Muscle of arm (tissue), 14 donors: ENCODE measurements at places on chromosomes 4 and X. TPM values are rescaled to one million over a fixed set of nuclear protein-coding genes. Genes with fewer than 3 reads are reported as not detected.

DNA sequence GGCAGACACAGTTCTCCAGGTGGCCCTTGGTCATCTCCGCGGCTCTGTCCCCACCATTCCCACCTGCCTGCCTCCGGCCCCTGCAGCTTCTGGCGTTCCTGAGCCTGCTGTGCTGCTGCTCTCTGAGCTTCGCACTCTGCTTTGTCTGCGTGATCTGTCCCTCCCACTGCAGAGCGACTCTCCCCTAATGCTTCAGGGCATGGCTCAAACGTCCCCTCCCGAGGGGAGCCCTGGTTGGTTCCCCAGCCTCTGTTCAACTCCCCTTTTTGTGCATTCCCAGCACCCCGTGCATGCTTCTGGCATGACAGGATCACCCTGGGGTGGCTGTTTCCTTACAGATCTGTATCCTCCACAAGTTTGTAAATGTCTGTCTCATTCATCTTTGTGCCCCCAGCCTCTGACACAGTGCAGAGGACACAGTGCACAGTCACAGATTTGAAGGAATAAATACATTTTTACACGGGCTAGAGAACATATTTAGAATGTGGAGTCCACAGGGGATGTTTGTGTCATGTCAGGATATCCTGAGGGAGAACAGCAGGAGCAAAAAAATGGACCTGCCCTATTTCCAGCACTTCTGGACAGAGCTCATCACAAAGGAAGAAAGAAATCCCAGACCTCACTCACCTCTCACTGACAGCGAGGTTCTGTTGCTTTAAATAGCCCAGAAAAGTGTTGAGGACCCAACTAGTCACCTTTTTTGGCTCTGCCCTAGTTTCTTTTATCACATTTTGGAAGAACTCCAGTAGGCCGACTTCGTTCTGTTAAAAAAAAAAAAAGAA lies 72.6 kb downstream of the GATB start:
- no peak for DNase-seq

DNA sequence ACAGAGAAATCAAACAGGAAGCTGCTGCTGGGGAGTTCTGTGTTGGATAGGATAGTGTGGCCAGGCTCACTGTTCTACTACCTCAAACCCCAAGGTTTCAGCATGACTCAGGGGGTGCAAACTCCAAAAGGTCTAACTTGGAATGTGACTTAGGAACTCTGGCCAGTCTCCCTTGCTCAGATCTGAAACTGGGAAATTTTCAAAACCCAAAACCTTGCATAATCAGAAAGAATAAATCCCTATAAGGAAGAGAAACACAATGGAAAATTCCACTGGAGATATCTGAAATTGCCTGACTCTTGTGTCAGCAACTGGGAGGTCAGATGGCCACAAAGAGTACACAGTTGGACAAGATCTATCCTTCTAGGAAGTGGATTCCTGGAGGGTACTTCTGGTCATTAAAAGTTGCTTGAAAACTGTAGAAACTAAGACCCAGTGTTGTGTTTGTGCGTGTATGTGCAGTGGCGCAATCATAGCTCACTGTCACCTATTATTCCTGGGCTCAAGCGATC lies 58.0 kb downstream of the PPEF2 start:
- DNase-seq, result no peak

GRCh38 chr4:55568905-55569504 lies 22.3 kb upstream of the CLOCK start:
- DNase-seq, result no peak

DNA sequence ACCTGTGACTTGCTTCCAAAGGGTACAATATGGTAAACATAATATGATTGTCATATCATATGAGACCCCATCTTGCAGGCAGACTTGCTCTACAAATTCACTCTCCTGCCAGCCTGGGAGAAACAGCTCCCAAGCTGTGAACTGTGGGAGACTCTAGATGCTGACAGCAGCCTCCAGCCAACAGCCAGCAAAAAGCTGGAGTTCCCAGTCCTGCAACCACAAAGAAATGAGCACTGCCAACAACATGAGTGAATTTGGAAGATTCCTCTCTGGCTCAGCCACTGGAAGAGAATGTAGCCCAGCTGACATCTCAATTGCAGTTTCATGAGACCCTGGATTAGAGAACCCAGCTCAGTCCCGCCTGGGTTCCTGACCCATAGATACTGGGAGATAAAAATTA lies 145.4 kb downstream of the QDPR start:
- DNase-seq, result no peak

DNA sequence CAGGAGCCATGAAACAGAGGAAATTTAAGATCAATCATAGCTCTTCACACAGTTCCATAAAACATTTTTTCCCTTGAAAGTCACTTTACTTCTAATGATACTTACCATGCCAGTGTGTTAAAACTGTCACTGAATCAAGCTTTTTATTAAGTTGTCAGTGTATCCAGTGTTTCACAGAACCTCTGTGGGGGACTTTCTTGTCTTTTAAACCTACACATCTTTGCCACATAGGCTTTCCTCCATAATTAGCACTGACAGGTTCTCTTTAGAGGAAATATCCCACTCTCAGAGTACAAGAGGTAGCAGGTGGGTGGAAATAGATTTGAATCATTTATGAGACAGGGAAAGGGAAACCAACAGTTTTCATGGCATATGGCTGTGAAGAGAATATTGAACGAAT lies 25.8 kb upstream of the DYNLT3 start:
- DNase-seq, result no peak

DNA sequence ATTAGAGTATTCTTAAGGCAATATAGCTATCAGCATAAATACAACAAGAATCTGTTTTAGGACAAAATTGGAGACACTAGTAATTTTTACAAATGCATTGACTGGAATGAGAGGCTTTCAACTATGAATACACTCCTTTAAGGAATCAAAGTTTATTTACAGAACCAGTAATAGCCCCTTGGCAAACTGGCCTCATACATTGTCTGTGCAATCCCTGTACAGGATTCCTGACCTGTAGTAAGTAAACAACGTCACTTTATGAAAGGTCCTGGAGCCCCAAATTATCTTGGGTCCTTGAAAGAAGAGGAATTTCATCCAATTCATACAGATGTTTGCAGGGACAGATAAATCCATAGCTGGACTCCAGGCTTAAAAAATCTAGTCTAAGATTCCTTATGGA lies 25.4 kb upstream of the CXCL3 start:
- DNase-seq, result no peak

DNA sequence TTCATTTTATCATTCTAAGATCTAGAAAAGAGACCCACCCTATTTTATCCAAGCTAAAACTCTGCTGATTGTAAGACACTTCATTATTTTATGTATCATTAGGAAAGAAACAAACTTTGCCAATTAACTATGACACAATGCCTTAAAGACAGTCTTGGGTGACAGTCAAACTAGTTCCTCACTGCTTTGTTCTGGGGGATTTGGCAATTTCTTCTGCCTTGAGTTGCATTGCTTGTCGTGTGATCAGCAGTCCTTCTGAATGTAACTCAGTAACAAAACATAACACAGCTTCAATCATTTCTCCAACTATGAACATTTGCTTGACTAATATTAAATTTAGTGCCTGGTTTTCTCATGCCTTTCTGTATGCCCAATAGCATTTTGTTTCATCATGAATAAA lies 577.9 kb upstream of the DIPK2B start:
- no peak for DNase-seq

DNA sequence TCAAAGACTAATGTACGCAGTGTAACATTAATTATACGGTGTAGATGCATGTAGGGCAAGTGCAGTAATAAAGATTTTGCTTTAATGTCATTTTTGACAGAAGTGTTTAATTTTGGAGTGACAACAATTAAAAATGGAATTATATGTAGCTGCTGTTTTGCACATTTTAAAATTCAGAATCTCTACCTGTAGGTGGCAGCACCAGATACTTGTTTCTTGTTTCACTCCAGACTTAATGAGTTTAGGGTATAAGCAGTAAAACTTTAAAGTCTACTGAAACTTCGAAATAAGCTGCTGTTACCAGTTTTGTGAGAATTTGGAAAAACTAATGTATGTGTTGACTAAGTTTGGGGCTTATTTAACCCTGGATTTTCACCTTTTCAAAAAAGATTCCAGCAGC lies 144.9 kb downstream of the POLA1 start:
- DNase-seq, result peak; percentile 40

GRCh38 chr4:157994863-157995262 lies 178.0 kb downstream of the GASK1B start:
- DNase-seq, result no peak

DNA sequence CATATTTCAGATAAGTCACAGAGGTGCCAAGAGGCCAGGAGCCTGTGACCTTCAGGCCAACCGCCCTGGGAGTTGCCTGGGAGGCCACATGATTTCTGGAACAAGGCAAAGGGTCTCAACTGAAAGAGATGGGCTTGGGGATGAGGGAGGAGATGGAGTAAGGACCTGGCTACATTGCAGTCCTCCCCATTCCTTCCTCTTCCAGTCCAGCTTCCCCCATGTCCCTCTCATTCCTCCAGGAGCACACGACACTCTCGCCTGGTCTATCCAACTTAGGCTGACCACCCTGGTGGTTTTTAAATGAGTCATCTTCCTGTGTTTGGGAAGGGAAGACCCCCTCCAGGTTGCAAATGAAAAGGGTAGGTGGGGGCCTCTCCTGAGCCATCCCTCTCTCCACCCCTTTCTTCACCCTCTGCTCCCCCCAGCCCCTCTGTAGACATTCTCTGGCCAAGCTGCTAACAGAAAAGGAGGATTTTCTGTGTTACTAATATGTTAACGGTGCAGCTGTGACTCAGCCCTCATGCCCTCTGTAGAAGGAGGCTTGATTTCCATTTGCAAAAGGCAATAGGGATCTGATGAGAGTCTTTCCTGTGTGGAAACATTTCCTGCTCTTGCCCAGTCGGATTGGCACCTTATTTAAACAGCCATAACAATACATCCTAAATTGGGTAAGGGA lies 79.2 kb downstream of the RTL5 start:
- no peak for DNase-seq

GRCh38 chr4:153207567-153207966 lies 3.3 kb downstream of the TRIM2 start:
- no peak for DNase-seq

DNA sequence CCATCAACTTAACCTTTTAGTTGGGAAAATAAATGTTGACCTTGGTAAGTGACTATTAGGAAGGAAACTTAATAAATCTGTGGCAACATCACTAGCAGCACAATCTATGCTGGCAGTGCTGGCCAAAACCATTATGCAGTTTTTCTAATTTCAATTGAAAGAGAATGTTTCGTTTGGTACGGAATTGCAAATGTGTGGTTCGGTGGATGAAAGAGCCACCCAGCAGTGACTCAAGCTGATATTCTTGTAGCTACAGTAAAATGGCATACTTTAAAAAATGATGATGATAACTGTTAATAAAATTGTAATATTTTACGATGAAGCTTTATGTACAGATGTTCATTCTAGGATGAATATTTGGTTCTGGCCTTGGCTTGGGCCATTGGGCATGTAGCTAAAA lies 40.7 kb upstream of the AP1S2 start:
- DNase-seq, result no peak

- DNase-seq, result no peak
Observed at GRCh38 chr4:2789793-2790582, 2.9 kb upstream of the SH3BP2 start.

GRCh38 chr4:184280591-184281071 lies 63.0 kb upstream of the ENPP6 start:
- no peak for DNase-seq

DNA sequence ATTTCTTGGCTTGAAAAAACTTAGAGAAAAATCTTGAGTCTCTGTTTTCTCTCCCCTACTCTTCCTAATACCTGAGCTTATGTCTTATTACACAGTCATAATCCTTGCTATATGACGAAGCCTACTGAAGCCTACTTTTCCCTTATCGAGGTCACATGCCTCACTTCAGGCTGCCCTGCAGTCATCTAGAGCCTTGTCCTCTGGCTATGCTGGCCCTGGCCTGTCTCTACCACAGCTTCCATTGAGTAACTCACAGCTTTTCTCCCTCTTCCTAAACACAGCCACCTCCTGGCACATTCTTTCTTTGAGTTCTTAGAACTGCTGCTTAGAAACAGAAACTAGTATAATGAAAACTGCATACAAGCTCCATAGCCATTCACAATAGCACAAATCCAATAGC lies 1698.3 kb downstream of the STIM2 start:
- no peak for DNase-seq

GRCh38 chr4:6634746-6635145 lies 5.7 kb upstream of the MRFAP1 start:
- DNase-seq, result no peak

DNA sequence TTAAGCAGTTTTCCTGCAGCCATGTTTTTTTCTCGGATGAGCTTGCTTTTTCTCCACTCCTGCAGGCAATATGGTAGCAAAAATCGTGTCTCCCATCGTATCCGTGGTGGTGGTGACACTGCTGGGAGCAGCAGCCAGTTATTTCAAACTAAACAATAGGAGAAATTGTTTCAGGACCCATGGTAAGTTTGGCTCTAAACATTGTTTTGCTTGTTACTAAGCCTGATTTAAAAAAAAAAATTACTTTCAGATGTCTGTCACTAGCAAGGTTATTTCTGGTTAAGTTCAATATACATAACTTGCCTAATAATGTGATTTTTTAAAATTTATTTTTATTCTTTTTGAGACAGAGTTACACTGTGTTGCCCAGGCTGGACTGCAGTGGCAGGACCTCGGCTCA lies 17.5 kb upstream of the GYG2 start:
- DNase-seq, result no peak

- DNase-seq, result no peak
Observed at GRCh38 chr4:140277576-140277975, 95.9 kb upstream of the SCOC start.

GRCh38 chrX:1196436-1196835 lies 16.0 kb downstream of the CRLF2 start:
- no peak for DNase-seq

GPR50 gene
- polyA plus RNA-seq, result 0.11 TPM

TLR10 gene
- polyA plus RNA-seq, result not detected

ARHGAP24 gene
- polyA plus RNA-seq, result not detected

GPC4 gene
- polyA plus RNA-seq, result 127 TPM

PABPC1L2A gene
- polyA plus RNA-seq, result not detected

ANXA3 gene
- 15.3 TPM for polyA plus RNA-seq

SSX2B gene
- polyA plus RNA-seq, result not detected

XAGE1A gene
- polyA plus RNA-seq, result not detected

RENBP gene
- 2.3 TPM for polyA plus RNA-seq

TMEM31 gene
- 2.5 TPM for polyA plus RNA-seq

MAML3 gene
- 4.5 TPM for polyA plus RNA-seq
